Left cardiac atrium (tissue), 4 donors: ENCODE measurements at places on chromosomes 7 and 10. TPM values are rescaled to one million over a fixed set of nuclear protein-coding genes. Genes with fewer than 3 reads are reported as not detected.

DNA sequence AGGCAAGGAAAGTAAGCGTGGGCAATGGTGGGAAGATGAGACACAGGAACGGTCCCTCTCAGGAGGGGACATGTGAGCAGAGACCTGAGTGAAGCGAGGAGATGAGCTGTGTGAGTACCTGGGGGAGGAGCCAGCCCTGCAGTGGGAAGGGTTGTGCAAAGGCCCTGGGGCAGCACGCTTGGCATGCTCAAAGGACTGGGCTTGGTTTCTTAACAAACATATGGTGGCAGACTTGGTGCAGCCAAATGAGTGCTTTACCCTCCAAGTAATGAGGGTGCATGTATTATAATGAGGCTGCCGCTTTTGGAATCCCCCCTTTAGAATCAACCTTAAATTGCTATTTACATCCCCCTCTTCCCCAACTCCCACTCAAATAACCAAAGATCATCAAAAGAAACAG lies 152.7 kb upstream of the FRMD4A start:
- no peak for DNase-seq

- no peak for DNase-seq
These were observed 171.2 kb downstream of the ARHGAP21 start for GRCh38 chr10:24552346-24553016.

The HOXA4 gene
- total RNA-seq = 1.0 TPM

The SLC12A9 gene
- total RNA-seq = 13.4 TPM

The PRPS1L1 gene
- not detected for total RNA-seq

The IFIT2 gene
- total RNA-seq = 3.5 TPM
